ENCODE measurements at places on chromosomes 7 and 10.

- DNase-seq = no peak
These were observed 45.3 kb upstream of the DKK1 start for GRCh38 chr10:52268790-52269189.

DNA sequence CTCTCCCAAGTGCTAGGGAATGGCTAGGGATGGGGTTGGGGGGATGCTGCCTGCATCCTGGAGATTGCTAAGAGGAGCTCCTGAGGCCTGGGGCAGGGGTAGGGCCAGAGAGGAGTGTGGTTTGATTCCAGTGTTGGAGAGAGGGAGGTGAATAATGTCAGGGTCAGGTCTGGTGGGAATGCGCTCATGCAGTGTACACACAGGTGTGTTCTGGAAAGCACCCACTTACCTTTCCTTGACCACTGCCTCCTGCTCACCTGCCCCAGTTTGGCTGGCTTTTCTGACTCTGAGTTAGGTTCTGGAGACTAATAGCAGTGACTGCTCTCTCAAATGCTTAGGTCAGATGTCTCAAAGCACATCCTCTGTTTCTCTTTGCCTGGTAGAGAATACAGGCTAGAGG is 135.4 kb upstream of the BMPER start:
- DNase-seq = no peak

- DNase-seq = no peak
These were observed 17.3 kb downstream of the SYPL1 start for GRCh38 chr7:106094780-106095179.

DNA sequence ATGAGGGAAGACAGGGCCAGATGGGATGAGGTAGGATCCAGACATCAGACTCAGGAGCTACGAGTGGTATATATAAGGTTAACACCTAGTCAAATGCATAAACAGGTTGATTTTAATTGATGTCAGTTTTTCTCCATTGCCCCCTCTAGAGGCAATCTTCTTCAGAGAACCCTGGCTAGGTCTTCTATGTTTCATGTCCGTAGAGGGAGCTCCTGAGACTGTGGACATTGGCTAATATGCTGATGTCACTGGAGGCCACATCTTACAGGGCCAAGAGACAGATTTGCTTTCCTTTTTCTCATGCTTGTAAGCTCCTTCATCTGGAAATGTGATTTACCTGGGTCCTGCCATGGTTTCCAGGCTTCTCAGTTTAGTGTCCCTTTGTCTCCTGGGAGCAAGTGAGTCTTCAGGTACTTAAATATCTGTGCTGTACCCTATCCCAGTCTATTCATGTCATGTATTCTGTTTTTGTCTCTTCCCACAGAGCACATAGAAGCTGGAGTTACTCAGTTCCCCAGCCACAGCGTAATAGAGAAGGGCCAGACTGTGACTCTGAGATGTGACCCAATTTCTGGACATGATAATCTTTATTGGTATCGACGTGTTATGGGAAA is 161.6 kb upstream of the PRSS1 start:
- DNase-seq = no peak

- no peak for DNase-seq
These were observed 269.8 kb upstream of the HGF start for GRCh38 chr7:82039621-82040020.

DNA sequence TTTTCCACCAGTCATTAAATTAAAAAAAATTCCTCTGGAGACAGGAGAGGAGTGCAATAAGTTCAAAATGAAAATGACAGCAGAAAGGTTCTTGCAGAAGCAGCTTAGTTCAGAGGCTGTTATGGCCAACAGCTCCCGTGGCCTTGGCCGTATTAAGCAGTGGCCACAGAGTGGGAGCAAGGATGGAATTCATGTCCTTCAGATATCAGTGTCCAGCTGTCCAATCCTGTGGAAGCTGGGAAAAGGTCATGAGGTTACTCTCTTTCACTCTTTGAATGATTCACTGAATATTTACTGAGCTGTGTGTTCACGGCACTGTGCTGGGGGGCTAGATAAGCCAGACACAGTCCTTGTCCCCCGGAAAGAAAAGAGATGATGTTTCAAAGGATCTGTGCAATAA is 231.8 kb downstream of the BMPER start:
- DNase-seq = no peak

- no peak for DNase-seq
These were observed 70.0 kb upstream of the SFMBT2 start for GRCh38 chr10:7480742-7481367.

- no peak for DNase-seq
These were observed 3.1 kb downstream of the PWWP2B start for GRCh38 chr10:132400041-132400546.

- peak; percentile 62 for DNase-seq
These were observed 9.0 kb downstream of the SPOCK2 start for GRCh38 chr10:72079356-72079755.

GRCh38 chr7:92437956-92438491 is 9.3 kb upstream of the GATAD1 start:
- DNase-seq = no peak

GRCh38 chr7:44769776-44770294 is 21.2 kb downstream of the ZMIZ2 start:
- DNase-seq = no peak

GRCh38 chr10:99524736-99525380 is 7.9 kb upstream of the NKX2-3 start:
- DNase-seq = no peak

DNA sequence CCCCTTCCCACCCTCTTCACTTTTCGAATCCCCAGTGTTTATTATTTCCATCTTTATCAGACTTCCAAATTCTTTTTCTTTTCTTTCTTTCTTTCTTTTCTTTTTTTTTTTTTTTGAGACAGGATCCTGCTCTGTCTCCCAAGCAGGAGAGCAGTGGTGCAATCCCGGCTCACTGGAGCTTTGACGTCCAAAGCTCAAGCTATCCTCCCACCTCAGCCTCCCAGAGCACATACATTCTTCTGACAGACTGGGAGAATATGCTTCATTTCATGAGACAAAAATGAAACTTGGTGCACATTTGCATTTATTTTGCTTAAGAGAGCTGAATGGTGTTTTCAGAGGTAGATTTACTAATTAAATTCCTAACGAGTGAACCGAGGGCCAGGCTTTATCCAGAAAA is 80.1 kb upstream of the FZD8 start:
- no peak for DNase-seq

GRCh38 chr10:86256690-86257315 is 109.8 kb downstream of the GRID1 start:
- DNase-seq = no peak

DNA sequence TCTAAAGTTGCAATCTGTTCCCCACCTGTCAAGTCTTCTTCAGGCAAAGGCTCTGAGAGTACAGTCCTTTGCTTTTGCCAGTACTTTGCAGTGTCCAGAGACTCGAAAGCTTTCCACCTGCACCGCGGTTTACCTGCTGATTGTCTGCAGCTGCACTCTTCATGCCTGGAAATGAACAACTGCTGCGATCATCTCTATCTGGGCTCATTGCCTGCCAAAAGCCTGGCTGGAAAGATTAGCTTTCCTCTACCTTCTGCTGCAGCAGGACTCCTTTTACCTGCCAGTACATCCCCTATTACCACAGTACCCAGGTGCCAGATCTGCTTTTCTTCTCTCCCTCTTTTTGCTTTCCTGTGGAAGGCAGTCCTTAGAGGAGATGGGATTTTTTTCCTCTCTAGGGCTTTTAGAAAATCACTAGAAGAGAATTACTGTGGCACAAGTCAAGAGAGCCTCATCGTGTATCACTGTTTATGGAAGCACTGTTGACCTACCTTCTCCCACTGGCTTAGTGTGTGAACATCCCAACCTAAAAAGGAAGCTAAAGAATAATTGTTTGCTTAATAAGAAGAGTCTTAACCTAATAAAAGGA is 2.2 kb downstream of the STRIP2 start:
- DNase-seq = no peak

GRCh38 chr7:127812540-127812939 is 160.5 kb downstream of the SND1 start:
- no peak for DNase-seq

- DNase-seq = no peak
These were observed 111.6 kb upstream of the PTPRZ1 start for GRCh38 chr7:121761399-121761798.

DNA sequence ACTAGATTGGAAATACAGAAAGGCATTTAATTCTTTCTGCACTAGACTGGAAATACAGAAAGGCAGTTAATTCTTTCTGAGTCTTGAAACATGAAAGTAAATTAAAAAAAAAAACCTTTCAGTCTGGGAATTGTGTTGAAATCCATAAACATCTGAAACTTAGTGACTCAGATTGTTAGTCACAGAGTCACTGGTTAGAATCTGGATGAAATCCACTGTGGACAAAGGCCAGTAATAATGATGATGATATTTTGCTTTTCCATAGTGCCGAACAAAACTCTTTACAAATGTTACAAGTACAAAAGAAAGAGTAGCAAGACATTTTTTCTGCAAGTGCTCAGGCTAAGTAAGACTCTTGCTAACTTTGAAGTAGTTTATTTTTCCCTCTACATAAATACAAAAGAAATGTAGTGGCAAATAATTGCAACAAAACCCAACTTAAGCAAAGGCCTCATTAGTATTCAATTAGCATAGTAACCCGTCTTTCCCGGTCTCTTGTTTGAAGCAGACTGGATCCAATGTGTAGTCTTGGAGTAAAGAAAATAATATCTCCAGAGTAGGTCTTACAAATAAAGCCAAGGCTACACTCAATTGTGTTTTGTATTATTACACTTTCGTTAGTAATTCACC is 5.8 kb upstream of the PRTFDC1 start:
- DNase-seq = no peak

DNA sequence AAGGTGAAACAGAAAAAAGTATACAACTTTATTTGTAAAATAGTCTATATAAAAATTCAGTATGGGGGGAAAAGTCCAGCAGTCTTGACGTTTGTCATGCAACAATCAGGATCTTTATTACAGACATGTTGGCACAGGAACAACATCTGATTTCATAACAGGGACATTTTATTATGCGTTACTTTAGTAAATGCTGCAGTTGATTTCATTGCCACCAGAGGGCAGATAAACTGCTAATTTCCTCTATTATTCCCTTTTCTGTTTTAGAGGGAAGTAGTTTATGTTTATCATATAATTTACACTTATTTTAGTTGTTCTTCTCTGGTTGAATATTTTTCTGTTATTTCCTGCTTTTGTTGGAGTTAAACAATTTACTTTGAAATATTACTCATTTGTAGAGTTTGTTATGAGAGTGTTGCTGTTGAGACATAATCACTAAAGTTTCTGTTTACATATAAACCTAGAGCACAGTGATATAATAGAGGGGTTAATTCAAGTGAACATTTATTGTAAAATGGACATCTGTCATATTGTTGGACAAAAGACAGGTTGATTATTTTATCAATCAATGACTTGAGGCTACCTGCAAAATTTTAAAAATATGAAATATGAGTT is 3.3 kb downstream of the PLXDC2 start:
- no peak for DNase-seq

DNA sequence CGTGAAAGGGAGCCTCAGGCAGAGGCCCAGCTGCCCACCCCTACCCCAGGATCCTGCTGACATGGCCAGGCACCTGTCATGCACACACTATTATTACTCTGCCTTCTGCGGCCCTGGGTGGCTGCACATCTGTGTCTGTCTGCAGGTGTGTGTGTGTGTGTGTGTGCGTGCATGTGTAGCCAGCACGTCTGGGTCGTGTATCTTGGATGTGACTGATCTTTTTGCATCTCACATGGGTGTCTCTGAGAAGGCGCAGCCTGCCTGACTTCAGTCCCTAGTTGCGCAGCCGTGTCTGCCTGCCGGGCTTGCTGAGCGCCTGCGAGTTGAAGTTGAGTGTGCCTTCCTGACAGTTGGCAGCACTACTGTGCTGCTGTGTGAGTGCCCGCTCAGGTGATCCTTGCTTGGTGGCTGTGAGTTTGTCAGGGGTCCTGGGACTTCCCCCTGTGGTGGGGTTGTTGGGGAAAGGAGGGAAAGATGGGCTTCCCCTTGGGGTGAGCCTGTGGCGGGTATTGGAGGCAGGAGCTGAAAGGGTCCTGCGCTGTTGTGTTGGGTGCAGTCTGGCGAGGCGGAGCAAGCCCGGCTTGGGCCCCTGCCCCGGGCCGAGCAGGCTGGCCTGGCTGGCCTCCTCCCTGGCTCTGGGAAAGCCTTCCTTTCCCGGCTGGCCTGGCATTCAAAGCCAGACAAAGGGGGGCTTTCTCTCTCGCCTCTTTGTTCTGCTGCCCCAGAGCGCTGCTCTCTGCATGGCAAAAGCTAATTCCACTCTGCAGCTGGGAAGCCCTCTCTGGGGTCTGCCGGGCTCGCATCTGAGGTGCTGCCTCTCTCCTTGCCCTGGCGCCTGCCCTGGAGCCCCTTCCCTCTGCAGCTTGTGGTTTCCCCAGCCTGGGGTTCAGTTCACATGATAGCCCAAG is 4.9 kb downstream of the TRIM8 start:
- no peak for DNase-seq

- DNase-seq = no peak
These were observed 213.5 kb downstream of the PAXIP1 start for GRCh38 chr7:154789404-154789803.

GRCh38 chr7:150784954-150785353 is 15.2 kb downstream of the TMEM176B start:
- DNase-seq = no peak

GRCh38 chr7:127534636-127535035 is 50.8 kb downstream of the GCC1 start:
- DNase-seq = no peak

GRCh38 chr7:106814887-106815286 is 50.2 kb upstream of the PIK3CG start:
- no peak for DNase-seq

DNA sequence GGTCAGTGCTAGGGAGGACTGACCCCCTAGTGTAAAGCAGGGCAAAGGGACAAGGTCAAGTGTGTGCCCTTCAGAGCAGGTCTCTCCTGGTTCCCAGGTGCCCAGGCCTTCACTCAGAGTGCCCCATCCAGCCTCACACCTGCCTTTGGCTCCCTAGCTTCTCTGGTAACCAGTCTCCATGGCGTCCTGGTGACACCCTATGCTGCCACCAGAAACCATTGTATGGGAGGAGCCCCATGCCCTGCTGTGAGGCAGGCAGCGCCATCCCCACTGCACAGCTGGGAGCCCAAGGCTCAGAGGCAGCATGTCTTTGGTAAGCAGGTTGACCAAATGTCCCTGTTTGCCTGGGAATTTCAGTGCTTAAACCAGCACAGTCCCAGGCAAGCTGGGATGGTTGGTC is 33.1 kb upstream of the HMX3 start:
- DNase-seq = no peak

DNA sequence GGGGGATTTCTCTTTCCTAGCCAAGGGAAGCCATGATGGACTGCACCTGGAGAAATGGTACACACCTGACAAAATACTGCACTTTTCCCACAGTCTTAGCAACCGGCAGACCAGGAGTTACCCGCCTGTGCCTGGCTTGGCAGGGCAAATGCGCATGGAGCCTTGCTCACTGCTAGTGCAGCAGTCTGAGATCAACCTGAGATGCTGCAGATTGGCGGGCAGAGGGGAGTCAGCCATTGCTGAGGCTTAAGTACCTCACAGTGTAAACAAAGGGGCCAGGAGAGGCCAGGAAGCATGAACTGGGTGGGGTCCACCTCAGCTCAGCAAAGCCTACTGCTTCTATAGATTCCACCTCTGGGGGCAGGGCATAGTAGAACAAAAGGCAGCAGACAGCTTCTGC is 49.4 kb downstream of the OR13A1 start:
- no peak for DNase-seq
